IMR-90 (cell line): ENCODE measurements at places on chromosomes 1 and 21.

- DNase-seq: no peak
Measured at GRCh38 chr1:243363832-243364231, 108.0 kb downstream of the SDCCAG8 start.

- DNase-seq: no peak
Measured at GRCh38 chr21:46603228-46603627, 1.7 kb downstream of the S100B start.

GRCh38 chr1:169508432-169509338 lies 22.9 kb upstream of the SLC19A2 start:
- no peak for DNase-seq

- DNase-seq: peak; percentile 50
Measured at GRCh38 chr1:52413410-52413989, 9.1 kb downstream of the PRPF38A start.

DNA sequence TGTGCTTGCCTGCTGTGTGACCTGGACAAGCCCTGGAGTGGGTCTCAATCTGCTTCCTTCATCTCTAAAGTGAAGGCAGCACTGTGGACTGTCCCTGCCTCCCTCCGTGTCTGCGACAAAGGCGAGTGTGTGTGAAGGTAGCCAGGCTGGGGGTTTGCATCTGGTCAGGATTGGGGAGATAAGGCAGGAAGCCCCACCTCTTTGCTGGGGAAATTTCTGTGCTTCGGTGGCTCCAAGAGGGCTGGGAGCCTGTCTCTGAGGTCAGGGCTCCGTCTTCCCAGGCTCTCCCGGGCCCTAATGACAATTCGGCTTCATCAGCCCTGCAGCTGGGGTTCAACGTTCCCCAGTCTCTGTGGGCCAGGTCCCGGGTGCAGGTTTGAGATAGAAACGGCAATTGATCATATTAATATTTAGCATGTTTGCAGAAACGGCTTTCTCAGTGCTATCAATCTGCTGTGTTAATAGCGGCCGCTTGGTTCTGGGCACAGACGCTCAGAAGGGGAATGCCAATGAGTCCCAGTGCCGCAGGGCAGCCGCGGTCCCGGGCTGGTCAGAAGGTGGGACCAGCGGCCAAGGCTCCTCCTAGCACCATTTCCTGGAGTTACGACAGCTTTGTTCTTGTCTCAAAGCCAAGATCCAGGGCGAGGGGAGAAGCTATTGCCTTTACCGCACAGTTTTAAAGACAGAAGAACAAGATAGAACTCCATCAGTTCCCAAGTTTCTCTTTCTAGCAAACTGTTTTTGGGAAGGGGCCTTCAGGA lies 105.7 kb downstream of the PRDM16 start:
- DNase-seq: no peak

- no peak for DNase-seq
Measured at GRCh38 chr1:173360487-173361063, 116.6 kb upstream of the PRDX6 start.

GRCh38 chr21:21751286-21751685 lies 753.1 kb downstream of the NCAM2 start:
- no peak for DNase-seq

DNA sequence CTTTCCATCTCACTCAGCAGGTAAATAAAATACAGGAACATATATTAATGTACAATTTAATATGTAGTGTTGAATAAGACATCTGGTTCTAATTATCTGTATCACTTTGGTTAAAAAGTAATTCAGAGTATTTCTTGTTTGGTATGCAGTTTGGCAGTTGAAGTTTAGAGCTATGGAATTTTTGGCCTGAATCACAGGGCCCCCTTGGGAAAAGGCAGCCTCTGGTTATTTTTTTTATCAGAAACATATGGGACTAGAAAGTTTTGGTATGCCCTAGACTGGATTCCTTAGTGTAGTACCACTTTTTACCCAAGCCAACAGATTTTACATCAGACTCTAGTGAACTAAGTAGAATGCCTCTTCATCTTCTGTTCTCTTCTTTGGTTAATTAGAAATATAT lies 26.4 kb downstream of the CNST start:
- DNase-seq: peak; percentile 94

GRCh38 chr1:212752934-212753497 lies 38.6 kb downstream of the NSL1 start:
- no peak for DNase-seq

DNA sequence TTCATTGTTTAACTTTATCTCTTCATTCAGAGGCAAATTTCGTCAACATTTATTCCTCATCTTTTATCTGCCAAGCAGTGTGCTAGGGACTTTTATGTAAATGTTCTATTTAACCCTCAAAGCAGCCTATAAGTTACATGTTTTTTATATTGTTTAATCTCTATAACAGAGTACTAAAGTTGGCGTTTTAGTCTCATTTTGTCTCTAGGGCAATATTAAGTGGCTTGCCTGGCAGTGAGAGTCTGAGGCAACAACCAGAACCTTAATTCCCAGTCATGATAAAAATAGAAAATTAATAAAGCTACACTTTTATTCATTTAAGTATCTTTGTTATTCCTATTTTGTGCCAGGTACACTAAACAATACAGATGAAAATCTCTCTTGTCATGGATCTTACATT lies 994.3 kb upstream of the ADGRL2 start:
- DNase-seq: no peak

- no peak for DNase-seq
Measured at GRCh38 chr1:9164919-9165318, 36.0 kb upstream of the GPR157 start.

DNA sequence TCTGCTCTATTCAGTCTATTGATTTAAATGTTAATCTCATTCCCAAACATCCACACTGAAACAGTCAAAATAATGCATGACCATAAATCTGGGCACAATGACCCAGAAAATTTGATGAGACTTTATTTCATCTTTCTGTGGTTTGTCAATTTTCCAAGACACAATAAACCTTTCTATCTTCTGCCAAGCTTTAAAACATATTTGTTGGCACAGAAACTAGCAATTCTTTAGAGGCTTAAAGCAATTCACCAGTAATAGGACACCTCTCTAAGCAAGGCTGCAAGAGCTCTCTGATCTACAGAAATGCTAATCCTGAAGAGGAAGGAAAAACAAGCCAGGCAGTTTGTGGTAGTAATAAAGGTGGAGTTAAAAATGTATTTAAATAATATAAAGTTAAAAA lies 113.7 kb downstream of the FCRL5 start:
- DNase-seq: no peak

GRCh38 chr1:200362421-200362820 lies 47.4 kb downstream of the ZNF281 start:
- DNase-seq: no peak

DNA sequence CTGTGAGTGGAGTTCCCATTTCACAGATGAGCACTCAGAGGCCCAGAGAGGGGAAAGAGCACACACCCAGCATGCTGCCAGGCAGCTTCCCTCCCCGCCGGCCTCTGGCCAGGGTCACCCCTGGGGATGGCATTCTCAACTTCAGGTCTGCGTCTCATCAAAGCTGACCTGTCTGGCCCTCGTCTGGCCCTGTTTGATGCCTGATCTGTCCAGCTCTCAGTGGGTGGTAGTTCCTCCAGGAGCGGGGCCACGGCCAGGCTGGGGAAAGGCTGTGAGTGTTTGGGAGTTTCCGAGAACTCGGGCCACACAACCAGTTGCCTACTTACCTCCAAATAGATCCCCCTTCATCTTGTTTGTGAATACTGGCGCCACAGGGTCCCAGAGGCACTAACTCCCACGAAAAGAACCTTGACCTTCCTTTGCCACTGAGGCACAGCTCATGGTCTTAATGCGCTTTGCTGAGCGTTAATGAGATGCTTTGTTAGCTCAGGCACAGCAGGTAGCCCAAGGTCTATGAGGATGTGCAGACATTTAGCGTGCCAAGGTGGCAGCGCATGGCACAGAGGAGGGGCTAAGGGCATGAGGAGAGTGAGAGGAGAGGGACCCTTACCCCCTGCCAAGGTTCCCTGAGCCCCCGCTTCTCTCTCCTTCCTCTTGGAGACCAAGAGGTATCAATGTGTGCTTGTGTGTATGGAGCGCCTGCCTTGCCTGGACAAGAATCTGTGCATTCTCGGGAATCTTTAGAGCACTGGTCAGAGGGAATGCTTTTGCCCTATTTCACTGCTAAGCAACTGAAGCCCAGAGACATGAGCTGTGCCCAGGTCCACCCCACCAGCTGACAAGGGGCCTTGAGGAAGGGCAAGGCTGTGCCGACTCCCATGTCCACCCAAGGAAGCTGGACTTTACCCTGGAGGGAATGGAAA lies 61.2 kb downstream of the DISP3 start:
- no peak for DNase-seq

DNA sequence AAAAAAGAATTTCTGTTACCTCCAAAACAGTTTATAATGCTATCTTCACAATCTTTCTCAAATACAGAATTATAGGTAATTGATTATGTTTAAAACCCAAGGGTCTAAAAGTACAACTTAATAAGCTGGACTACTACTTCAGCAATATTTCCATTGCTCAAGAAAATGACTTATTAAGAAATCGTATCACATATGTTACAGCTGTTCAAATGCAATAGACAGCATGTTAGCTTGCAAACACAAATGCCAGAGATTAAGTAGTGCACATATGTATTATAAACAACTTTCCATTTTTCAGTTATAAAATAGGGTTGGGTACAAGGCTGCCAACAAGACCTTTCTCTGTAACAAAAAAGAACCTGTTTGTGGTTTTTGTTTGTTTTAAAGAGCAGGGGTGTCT lies 211.0 kb upstream of the DMRTA2 start:
- no peak for DNase-seq

DNA sequence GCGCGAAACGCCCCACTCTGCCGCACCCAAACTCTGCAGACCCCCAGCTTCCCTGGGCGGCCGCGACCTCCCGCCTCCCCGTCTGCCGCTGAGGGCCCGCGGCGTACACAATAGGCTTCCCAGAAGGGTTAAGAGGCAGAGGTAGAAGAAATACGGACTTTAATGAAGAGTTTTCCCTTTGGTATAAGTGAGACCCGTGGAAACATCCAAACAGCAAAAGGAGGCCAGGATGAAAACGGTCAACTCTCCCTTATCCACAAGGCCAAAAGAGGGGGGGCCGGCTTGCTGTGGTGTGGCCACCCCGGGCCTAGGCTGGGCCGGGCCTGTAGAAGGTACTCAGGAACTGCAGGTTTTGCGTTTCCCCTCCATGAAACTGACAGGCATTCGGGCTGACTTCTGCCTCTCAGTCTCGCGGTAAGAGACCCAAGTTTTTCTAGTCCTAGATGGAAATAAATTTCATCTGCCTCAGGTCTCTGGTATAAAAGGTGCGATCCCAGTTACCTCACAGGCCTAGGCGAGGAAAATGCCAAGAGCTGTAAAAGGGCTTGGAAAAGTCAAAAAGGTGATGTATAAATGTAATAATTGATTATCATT lies 671 bp upstream of the PYGO2 start:
- DNase-seq: peak; percentile 22

DNA sequence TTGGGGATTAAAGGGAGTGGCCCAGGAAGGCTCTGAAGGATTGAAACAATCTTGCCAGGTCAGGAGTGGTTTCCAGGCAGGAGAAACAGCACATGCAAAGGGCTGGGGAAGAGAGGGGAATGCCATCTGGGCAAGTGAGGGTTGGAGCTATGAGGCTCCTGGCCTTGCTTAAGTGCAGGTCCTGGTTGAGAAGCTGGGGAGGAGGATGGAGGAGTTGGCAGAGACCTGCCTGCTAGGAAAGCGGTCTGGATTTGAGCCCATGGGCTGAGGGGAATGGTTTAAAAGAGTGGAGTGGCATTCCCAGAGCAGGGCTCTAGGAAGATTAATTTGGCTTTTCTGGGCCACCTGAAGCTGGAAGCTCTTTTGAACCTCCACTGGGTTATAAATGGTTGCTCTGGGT lies 9.2 kb downstream of the IGSF21 start:
- no peak for DNase-seq

DNA sequence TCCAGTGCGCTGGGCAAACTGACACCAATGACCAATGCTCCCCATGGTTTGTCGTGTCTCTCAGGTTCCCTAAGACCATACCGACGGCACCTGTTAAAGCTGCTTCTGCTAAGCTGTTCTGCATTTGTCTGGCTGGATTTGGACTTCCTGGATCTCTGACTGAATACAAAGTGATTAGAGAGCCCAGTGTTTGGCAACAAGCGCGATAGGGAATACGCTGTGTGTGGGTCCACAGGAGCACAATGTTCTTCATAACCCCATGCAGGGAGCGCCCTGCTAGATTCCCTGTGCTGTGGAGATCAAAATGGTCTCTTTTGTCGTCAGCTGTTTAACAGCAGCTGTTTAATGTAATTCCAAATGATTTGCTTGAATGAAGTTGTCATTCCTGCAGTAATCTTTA lies 26.0 kb upstream of the ESRRG start:
- no peak for DNase-seq

DNA sequence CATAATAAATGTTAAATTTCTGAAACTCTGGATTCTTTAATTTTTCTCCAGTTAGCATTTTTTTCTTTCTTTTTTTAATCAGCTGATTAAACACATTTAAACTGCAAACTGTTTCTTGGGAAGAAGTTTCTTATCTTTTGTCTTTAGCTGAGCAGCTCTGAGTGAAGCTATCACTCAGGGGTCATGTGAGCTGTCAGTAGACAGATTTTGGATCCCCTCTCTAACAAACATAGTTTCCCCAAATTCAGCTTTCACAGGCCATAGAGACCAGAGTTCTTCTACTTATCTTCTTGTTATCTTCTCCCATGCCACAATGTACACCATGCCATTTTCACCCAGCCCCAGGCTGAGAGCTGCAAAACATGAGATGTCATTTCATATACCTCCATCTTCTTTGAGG lies 148.9 kb downstream of the CDC42BPA start:
- DNase-seq: no peak

DNA sequence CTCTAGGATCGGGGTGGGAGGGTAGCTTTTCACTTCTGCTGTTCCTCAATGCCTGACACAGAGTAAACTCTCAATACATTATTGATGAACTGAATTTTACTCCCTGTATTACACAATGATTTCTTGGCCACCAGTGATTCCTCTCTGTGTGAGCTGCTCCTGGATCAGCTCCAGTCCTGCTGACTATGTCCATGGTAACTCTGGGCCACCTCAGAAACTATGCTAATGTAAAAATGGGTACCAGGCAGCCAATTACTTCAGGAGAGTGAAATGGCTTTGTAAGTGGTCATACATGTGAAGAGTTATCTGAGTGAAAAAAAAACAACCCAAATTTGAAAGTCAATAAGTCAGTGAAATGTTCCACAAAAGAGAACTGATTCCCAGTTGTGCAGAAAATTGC lies 311.0 kb downstream of the KCNH1 start:
- DNase-seq: no peak

GRCh38 chr1:226662642-226663326 lies 76.3 kb downstream of the ITPKB start:
- peak; percentile 100 for DNase-seq

GRCh38 chr1:66413838-66414175 lies 120.1 kb upstream of the SGIP1 start:
- no peak for DNase-seq
